ENCODE measurements at places on chromosomes 3 and 15. TPM values are rescaled to one million over a fixed set of nuclear protein-coding genes. Genes with fewer than 3 reads are reported as not detected.
A peak's percentile ranks its signal among the peaks of the same experiment; 100 is the strongest.

FAM43A gene
- 23.1 TPM for polyA plus RNA-seq

OR5K4 gene
- polyA plus RNA-seq: not detected

BRK1 gene
- 85.5 TPM for polyA plus RNA-seq

CCR4 gene
- polyA plus RNA-seq: not detected

GRCh38 chr3:195448205-195448875 lies 5.5 kb upstream of the ACAP2 start:
- no peak for DNase-seq

GRCh38 chr3:30751610-30752299 lies 142.7 kb downstream of the GADL1 start:
- DNase-seq: peak; percentile 18

DNA sequence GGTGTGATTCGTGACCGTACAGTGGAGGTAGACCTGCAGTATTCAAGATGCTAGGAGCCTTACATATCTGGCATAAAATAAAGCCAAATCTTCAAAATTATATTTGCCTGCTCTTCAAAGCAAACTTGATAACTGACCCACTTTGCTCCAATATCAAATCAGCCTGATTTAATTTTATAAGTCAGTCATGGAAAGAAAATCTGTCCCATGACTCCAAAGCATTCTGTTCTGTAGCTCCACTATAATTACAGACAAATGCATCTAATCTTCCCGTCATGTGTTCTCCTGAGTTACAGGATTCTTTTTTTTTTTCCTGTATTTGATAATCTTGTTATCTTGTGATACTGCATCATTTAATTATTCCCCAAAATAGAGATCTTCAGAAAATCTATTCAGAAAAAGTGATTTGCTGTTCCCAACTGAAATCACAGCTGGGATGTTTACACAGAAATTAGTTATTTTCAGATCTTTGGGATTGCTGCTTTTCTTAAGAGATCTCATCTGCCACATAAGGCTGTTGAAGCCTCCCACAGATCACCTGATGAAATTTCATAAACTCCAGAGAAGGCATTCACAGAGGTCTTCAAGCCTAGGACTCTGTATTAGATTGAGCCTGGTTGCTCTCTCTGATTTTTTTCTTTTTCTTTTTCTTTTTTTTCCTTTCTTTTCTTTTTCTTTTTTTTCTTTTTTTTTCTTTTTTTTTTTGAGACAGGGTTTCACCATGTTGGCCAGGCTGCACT lies 27.2 kb downstream of the TIMP4 start:
- DNase-seq: no peak

DNA sequence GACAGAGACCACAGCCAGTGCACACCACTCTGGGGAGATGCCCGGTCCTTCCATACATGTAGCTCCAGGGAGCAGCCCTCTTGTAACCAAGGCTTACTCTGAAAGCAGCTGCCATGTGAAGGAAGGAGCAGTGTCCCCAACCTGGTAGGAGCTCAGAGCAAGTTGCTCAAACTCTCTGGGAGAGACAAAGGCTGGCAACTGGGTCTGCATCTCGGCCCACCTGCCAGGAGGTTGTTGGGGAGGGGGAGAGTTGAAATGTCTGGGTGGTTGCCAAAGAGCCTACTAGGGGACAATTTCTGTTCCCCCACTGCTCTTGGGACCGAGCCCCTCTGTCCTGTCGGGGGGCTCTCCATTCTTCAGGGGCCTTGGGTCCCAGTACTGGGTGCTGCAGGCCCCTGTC lies 309.9 kb downstream of the TLE3 start:
- no peak for DNase-seq

- no peak for DNase-seq
Observed at GRCh38 chr15:90211440-90212143, 10.5 kb downstream of the SEMA4B start.

GRCh38 chr15:59384507-59384906 lies 11.8 kb upstream of the MYO1E start:
- DNase-seq: no peak

DNA sequence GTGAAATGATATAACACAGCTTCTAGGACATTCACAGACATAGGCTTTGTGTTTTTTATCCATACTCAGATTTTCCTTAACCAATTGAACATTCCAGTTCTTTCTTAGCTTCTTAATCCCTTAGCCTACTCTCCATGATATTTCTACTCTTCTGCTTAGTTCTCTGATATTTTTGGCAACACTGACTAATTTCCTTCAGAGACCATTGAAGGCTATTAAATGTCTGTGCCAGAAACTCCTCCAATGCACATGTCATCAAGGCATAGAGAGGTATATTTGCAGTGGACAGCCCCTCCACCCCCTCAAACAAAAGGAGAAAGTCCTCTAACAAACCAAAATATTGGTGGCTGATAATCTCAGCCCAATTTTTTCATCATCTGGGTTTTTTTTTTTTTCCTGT lies 105.9 kb upstream of the TSC22D2 start:
- no peak for DNase-seq

DNA sequence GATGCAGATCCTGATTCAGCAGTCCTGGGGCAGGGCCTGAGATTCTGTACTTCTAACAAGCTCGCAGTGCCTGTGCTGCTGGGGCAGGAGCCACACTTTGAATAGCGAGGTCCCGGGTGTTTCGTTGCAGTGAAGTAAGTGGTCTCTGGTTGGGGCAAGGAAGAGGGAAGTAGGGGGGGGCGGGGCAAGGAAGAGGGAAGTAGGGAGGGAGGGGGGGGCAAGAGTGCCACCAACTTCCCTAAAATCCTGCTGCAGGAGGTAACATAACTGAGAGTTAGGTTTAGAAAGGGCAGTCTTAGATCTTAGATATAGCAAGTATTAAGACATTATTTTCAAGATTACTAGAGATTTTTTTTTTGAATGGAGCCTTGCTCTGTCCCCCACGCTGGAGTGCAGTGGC lies 35.5 kb downstream of the CRTAP start:
- DNase-seq: peak; percentile 38

GRCh38 chr15:68576235-68576892 lies 2.4 kb upstream of the CORO2B start:
- DNase-seq: no peak

GRCh38 chr3:186003610-186004009 lies 65.8 kb upstream of the TRA2B start:
- no peak for DNase-seq

DNA sequence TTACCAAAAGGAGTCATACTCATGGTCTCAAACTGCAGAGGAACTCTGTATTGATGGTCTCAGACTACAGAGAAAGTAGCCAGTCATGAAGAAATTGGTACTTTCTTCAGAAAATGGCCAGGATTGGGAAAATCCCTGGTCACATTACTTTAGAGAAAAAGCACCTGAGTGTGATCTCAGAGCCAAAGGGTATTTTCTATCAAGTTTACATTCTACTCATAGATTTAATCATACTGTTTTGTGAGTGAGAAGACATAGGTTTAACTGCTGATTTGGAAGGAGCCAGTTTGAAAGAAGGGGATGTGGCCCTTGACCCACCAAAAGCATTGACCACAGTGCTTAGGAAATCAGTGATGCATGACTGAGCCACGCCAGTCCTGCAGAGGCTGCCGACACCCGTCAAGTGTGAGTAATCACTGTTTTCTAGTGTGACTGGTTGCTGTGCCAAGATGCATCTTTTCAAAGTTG lies 203.6 kb downstream of the AKAP13 start:
- peak; percentile 69 for DNase-seq
